ENCODE measurements at places on chromosomes 4 and X. TPM values are rescaled to one million over a fixed set of nuclear protein-coding genes. Genes with fewer than 3 reads are reported as not detected.
A peak's percentile ranks its signal among the peaks of the same experiment; 100 is the strongest.

DNA sequence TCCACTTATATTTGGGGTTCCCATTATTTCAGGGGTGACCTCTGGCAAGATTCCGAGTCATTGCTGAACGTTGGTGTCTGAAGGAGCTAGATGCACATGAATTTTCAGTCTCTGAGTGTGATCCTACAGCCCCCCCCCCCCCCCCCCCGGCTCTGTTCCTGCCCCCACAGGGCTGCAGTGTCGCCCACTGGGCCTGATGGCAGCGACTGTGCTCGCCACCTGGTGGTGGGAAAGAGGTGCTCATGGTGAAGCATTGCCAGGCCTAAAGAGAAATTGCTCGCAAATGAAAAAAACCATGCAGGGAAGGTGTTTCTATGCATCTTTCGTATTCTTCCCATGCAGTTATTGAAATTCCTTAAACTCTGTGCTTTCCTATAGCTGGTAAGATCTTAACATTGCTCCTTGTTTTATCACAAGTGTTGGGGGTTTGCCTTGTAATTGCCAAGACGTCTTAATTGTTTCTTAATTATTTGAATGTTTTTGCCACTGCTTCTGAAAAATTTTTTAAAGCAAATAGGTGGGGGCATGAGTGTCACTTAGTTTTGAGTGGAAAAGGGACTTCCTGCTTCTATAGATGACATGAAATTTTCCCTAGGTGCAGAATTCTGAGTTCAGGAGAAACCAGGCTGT, 63.2 kb downstream of the CLDN22 start:
- peak; percentile 79 for DNase-seq

- DNase-seq = no peak
Observed at GRCh38 chr4:87092389-87093141, 127.9 kb downstream of the KLHL8 start.

DNA sequence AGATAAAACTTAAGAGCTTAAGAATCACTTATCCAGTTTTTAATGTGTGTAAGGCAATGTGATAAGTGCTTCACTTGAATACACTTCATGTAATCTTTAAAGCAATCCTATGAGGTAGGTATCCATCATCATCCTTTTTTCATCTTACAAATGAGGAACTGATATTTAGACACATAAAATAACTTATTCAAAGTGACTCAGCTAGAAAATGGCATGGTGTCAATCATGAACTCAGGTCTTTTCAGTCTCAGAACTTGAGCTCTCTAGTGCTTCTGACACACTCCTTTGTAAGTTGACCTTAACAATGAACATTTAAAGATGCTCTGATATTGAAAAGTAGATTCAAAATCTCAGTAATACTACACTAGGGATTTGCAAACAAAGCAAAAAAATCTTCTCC, 224.8 kb upstream of the TEX13C start:
- DNase-seq = no peak

- DNase-seq = peak; percentile 82
Observed at GRCh38 chrX:120560405-120560841, 339 bp downstream of the CUL4B start.

- DNase-seq = no peak
Observed at GRCh38 chrX:13452283-13452682, 117.1 kb upstream of the EGFL6 start.

DNA sequence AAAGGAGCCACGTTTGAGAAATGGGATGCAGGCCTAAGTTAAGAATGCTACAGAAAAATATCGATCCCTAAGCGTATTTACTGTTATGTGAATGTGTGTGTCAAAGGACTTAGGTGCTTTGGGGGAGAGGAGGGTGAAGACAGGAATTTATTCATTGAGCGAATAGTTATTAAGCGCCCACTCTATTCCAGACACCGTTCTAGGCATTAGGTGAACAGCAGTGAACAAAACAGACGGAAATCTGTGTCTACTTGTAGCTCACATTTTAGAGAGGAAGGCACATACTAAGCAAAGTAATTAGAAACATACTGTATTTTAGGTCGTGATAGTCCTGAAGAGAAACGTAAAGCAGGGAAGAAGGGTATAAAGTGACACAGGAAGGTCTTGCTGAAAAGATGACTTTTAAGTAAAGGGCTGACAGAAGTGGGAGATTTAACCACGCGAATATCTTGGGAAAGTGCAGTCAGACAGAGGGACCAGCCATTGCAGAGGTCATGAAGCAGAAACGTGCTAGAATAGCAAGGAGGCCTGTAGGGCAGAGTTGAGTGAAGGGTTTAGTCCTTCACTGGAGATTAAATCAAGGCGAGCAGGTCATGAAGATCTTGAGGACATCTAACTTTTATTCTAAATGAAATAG, 541 bp downstream of the AIMP1 start:
- DNase-seq = peak; percentile 64

SH2D1A gene
- 51.7 TPM for total RNA-seq

TCEAL2 gene
- not detected for total RNA-seq

XPNPEP2 gene
- 0.24 TPM for total RNA-seq

TXK gene
- 7.6 TPM for total RNA-seq

Measured in activated CD4-positive, alpha-beta T cell treated with anti-CD3 and anti-CD28 coated beads, Interleukin-2, amount 10 ng/mL, durations not matched to agents 24 days and 14 days (primary cell).